ENCODE measurements at places on chromosomes 4 and X.

DNA sequence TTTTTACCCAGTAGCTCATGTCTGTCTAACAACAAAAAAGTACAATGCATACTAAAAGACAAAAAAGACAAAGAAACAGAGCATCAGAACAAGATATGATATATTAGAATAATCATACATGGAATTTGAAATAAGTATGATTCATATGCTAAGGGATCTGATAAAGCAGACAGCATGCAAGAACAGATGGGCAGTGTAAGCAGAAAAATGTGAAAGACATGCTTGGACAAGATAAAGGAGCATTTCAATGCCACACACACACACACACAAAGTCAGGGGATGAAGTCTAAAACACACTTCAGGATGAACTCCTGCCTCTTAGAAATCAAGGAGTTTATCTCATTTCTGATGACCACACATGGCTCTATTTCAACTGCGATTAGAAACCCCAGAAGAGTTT is 649.6 kb upstream of the NDST4 start:
- DNase-seq, result no peak

- no peak for DNase-seq
Observed at GRCh38 chrX:153750127-153750774, 13.8 kb upstream of the PLXNB3 start.

- no peak for DNase-seq
Observed at GRCh38 chr4:73127839-73128453, 58.4 kb upstream of the COX18 start.

DNA sequence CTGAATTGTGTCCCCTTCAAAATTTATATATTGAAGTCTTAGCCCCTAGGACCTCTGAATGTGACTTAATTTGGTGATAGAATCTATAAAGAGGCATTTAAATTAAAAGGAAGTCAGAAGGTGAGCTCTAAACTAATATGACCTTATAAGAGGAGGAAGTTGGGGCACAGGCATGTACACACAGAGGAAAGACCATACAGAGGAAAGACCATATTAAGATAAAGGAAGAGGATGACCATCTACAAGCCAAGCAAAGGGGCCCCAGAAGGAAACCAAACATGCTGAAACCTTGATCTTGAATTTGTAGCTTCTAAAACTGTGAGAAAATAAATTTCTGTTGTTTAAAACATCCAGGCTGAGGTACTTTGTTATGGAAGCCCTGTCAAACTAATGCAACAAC is 26.9 kb upstream of the CYBB start:
- DNase-seq, result no peak

DNA sequence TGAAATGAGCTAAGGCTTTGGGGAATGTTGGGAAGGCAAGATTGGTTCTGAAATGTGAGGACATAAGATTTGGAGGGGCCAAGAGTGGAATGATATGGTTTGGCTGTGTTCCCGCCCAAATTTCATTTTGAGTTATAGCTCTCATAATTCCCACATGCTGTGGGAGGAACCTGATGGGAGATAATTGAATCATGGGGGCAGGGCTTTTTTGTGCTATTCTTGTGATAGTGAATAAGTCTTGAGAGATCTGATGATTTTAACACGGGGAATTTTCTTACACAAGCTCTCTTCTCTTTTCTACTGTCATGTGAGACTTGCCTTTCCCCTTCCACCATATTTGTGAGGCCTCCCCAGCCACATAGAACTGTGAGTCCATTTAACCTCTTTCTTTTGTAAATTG is 157.6 kb upstream of the C1QTNF7 start:
- no peak for DNase-seq

DNA sequence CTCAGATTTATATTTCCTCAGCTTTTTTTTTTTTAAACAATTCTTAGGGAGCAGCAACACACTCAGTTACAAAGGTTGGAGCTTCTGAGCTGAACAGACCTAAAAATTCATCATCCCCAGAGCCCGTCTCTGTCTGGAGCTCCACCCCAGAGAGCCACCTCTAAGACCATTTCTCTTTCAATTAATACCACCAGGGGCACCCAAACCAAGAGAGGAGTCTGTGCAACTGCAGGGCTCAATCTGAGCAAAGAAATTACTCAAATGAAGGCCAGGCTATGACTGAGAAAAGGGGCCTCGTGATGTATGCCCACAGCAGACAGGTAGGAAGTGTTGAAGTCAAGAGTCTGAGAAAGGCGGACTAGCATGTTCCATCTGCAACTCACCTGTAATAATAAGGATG is 95.5 kb downstream of the C4orf51 start:
- DNase-seq, result no peak

GRCh38 chr4:113375964-113376666 is 326.7 kb downstream of the ANK2 start:
- DNase-seq, result no peak
